PC-9 (cell line): ENCODE measurements at places on chromosomes 3 and 15. TPM values are rescaled to one million over a fixed set of nuclear protein-coding genes. Genes with fewer than 3 reads are reported as not detected.

- no peaks in the 10 kb centered on the region for H3K27me3 ChIP-seq
- H3K4me3 ChIP-seq, result no peak overlapping the region
Observed at GRCh38 chr3:178875836-178876235, 195.8 kb downstream of the ZMAT3 start.

- no peaks in the 10 kb centered on the region for H3K4me1 ChIP-seq
- H3K36me3 ChIP-seq, result no peaks in the 10 kb centered on the region
Observed at GRCh38 chr15:37824717-37825382, 109.6 kb upstream of the TMCO5A start.

DNA sequence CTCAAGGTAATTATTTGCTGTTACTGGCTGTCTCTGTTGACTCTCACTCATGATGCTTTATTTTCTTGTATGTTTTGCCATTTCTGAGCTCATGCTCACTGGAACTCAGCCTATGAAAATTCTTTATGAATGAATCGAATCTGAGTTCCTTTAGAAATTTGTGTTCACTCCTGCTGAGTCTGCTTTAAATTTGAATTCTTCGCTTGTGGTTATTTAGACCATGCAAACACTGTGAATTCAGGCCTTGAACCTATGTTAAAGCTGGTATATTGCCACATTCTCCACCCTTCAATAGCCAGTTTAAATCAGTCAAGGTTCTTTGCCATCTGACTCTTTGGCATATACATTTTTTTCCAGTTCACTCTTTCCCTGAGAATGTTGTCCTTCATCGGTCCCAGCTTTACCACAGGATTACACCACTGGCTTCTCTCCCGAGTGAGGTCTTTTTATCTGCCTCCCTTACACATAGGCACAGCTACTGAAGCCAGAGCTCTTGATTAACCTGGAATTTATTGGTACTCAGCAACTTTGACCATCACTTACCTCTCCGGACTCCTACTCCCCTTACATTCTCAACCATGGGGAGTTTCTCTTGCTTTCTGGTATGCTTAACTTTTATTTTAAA, 400.6 kb downstream of the VPS13C start:
- no peaks in the 10 kb centered on the region for H3K4me1 ChIP-seq
- H3K27ac ChIP-seq, result no peak overlapping the region
- DNase-seq, result no peak
- no peak overlapping the region for H3K4me3 ChIP-seq

DNA sequence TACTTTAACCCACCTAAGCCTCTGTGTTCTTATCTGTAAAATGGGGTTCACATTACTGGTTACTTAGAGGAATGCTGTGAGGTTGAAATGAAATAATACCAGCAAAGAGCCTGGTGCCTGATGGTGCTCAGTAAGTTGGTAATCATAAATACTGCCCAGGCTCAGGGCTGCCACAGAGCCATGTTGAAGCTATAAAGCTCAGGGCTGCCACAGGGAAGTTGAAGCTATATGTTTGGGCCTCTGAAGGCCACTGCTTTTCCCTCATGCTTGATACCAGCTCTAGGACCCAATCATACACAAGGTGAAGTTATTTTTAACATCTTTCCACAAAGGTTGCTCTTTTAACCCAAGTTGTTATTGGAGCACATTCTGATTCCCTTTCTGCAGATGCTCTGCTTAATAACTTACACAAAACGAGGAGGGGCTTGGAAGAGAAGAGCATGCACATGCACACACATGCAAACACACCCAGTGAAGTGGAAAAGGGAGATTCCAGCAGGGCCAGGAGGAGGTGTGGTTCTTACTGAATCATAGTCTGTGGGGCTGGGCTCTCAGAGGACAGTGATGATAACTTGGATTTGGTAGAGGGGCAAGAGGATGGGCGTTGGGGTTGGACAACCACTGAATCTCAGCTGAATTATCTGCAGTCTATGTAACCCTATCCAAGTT, 17.4 kb downstream of the PARP14 start:
- H3K4me1 ChIP-seq, result no peaks in the 10 kb centered on the region
- DNase-seq, result no peak
- H3K4me3 ChIP-seq, result no peak overlapping the region
- no peaks in the 10 kb centered on the region for H3K27me3 ChIP-seq
- H3K27ac ChIP-seq, result no peak overlapping the region
- no peaks in the 10 kb centered on the region for H3K36me3 ChIP-seq

- peaks cover 67% of the 10 kb centered on the region for H3K4me1 ChIP-seq
- DNase-seq, result no peak
- peaks cover 32% of the 10 kb centered on the region for H3K36me3 ChIP-seq
- no peaks in the 10 kb centered on the region for H3K27me3 ChIP-seq
- H3K27ac ChIP-seq, result peak overlapping the region; percentile 100
Observed at GRCh38 chr15:67108122-67108961, 42.9 kb downstream of the SMAD3 start.

- no peaks in the 10 kb centered on the region for H3K36me3 ChIP-seq
- H3K27ac ChIP-seq, result no peak overlapping the region
- no peaks in the 10 kb centered on the region for H3K4me1 ChIP-seq
- DNase-seq, result no peak
- H3K27me3 ChIP-seq, result no peaks in the 10 kb centered on the region
- no peak overlapping the region for H3K4me3 ChIP-seq
Observed at GRCh38 chr3:147832611-147833010, 423.4 kb downstream of the ZIC1 start.

- no peaks in the 10 kb centered on the region for H3K36me3 ChIP-seq
- peaks cover 14% of the 10 kb centered on the region; the same call in 1 of the 2 replicates for H3K27me3 ChIP-seq
- H3K4me1 ChIP-seq, result no peaks in the 10 kb centered on the region
- no peak overlapping the region for H3K27ac ChIP-seq
- H3K4me3 ChIP-seq, result no peak overlapping the region
Observed at GRCh38 chr3:125958511-125959316, 10.3 kb upstream of the ROPN1B start.

- no peaks in the 10 kb centered on the region for H3K27me3 ChIP-seq
- H3K36me3 ChIP-seq, result no peaks in the 10 kb centered on the region
- DNase-seq, result no peak
- no peak overlapping the region for H3K4me3 ChIP-seq
- H3K4me1 ChIP-seq, result no peaks in the 10 kb centered on the region
Observed at GRCh38 chr3:181999314-181999713, 287.6 kb downstream of the SOX2 start.

- DNase-seq, result no peak
- no peaks in the 10 kb centered on the region for H3K4me1 ChIP-seq
- no peak overlapping the region for H3K4me3 ChIP-seq
- H3K36me3 ChIP-seq, result peaks cover 9% of the 10 kb centered on the region; the same call in 1 of the 2 replicates
- no peak overlapping the region for H3K27ac ChIP-seq
Observed at GRCh38 chr3:113450911-113451310, 9.6 kb upstream of the CFAP44 start.

DNA sequence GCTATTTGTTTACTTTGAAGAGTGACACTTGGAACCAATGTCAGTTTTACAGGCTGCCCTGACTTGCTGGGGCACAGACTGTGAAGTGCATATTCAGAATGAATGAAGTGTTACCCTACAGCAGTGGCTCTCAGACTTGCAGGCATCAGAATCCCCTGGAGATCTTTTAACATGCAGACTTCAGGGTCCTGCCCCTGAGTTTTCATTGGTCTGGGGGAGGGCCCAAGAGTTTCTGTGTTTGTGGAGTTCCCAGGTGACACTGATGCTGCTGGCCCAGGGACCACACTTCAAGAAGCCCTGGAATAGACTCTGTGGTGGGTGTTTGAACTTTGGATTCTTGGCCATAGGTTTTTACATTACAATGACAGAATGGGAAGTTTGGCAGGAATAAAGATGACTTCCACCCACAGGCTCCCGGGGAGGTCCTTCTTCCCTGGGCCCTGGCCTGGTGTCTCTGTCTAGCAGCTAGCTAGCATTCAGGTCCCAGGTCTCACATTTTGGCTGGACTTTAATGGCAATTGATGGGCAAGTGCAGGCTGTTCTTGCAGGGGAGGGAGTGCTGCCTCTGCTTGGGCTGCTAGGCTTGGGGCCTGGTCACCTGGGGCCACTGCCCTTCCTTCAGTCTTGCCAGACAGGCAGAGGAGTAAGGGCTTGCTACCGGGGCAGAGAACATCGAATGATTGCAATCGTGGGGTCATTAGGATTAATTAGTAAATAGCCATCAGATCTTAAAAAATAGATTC, 149.0 kb downstream of the APBA2 start:
- no peak overlapping the region for H3K4me3 ChIP-seq
- no peak overlapping the region for H3K27ac ChIP-seq
- peaks cover 9% of the 10 kb centered on the region for H3K27me3 ChIP-seq
- H3K36me3 ChIP-seq, result no peaks in the 10 kb centered on the region
- no peaks in the 10 kb centered on the region for H3K4me1 ChIP-seq
- DNase-seq, result no peak

- DNase-seq, result no peak
- no peak overlapping the region for H3K4me3 ChIP-seq
- no peaks in the 10 kb centered on the region for H3K27me3 ChIP-seq
- H3K4me1 ChIP-seq, result peaks cover 20% of the 10 kb centered on the region
Observed at GRCh38 chr3:15978801-15979200, 181.0 kb upstream of the ANKRD28 start.

- H3K4me1 ChIP-seq, result no peaks in the 10 kb centered on the region
- no peaks in the 10 kb centered on the region for H3K27me3 ChIP-seq
- no peak for DNase-seq
- H3K4me3 ChIP-seq, result no peak overlapping the region
- no peaks in the 10 kb centered on the region for H3K36me3 ChIP-seq
Observed at GRCh38 chr3:192215-192929, 4.2 kb upstream of the CHL1 start.

DNA sequence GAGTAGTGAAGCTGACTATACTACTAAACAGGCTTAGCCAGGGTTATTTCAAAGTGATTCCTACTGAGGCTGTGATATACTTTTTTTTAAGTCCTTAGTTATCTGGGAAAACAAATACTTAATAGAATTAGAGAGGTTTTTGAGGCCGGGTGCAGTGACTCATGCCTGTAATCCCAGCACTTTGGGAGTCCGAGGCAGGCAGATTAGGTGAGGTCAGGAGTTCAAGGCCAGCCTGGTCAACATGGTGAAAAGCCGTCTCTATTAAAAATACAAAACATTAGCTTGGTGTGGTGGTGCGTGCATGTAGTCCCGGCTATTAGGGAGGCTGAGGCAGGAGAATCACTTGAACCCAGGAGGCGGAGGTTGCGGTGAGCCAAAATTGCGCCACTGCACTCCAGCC, 34.2 kb downstream of the PRTG start:
- H3K27me3 ChIP-seq, result no peaks in the 10 kb centered on the region
- H3K27ac ChIP-seq, result no peak overlapping the region
- no peaks in the 10 kb centered on the region for H3K36me3 ChIP-seq
- no peak overlapping the region for H3K4me3 ChIP-seq

DNA sequence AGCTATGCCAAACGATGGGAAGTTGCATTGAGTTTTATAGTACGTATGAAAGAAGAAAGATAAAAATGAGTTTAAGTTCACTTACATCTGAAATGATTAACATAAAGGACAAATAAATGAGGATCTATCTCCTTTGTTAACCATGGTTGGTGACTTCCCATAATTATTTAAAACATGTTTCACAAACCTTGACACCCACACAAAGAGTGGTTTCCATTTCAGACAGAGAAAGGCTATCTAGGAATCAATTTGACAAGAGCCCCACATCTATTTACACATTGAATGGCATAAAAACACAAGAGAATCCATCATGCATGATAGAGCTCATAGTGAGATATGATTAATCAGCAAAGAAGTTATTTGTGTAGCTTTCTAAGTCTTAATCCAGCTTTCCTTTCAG, 14.2 kb upstream of the MTMR10 start:
- no peaks in the 10 kb centered on the region for H3K36me3 ChIP-seq
- H3K27ac ChIP-seq, result no peak overlapping the region
- no peak overlapping the region for H3K4me3 ChIP-seq
- H3K4me1 ChIP-seq, result no peaks in the 10 kb centered on the region
- DNase-seq, result no peak
- peaks cover 63% of the 10 kb centered on the region for H3K27me3 ChIP-seq

- no peaks in the 10 kb centered on the region for H3K36me3 ChIP-seq
- no peaks in the 10 kb centered on the region for H3K27me3 ChIP-seq
- H3K27ac ChIP-seq, result no peak overlapping the region
- H3K4me1 ChIP-seq, result no peaks in the 10 kb centered on the region
- H3K4me3 ChIP-seq, result no peak overlapping the region
Observed at GRCh38 chr15:89972085-89972484, 29.0 kb upstream of the ZNF710 start.

- DNase-seq, result no peak
- H3K4me3 ChIP-seq, result no peak overlapping the region
- peaks cover 43% of the 10 kb centered on the region for H3K4me1 ChIP-seq
Observed at GRCh38 chr15:80599359-80599758, 95.8 kb upstream of the ABHD17C start.

- no peaks in the 10 kb centered on the region for H3K27me3 ChIP-seq
- H3K4me1 ChIP-seq, result 0 out of 2 replicates have a peak, but pooled peaks cover 7% of the 10 kb centered on the region
- H3K4me3 ChIP-seq, result no peak overlapping the region
- no peaks in the 10 kb centered on the region for H3K36me3 ChIP-seq
Observed at GRCh38 chr3:165751637-165752036, 85.6 kb downstream of the BCHE start.

DNA sequence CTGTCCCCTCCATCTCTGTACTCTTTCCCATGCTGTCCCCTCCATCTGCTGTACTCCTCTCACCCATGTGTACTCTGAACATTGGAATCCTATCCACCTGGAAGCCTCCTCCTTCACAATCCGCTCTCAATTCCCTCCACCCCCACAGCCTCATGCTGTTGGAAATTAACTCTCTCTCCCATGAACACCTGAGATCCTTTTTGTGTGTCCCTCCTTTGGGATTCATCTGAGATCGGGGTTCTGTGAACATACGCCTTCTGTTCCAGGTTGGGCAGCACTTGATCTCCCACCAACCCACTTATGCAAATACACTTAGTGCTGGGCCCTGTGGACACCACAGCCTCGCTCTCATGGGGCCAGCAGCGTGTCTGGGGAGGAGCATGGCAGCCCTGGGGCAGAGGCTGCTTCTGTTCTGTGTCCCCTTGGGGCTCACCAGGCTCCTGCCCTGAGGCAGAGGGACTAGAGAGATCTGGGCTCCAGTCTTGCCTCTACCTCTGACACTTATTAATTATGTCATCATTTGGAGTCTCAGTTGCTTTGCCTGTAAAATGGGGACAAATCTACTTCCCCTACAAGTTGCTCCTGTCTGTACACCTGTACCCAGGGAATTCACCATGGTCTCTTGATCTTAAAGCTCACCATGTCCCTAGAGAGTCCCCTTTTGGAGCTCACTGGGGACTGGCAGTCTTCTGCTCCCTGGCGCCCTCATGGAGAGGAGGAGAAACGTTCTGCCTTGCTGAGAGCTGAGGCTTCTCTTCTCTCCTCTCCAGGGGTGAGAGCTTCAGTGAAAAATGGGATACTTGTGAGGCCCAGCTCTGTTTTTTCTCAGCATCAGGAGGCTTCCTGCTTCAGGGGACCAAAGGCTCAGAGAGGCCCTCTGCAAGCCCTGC, 42.7 kb downstream of the ITGA11 start:
- 0 out of 2 replicates have a peak, but pooled peaks cover 14% of the 10 kb centered on the region for H3K4me1 ChIP-seq
- H3K4me3 ChIP-seq, result no peak overlapping the region
- no peak for DNase-seq
- H3K27me3 ChIP-seq, result no peaks in the 10 kb centered on the region
- H3K36me3 ChIP-seq, result no peaks in the 10 kb centered on the region
- H3K27ac ChIP-seq, result no peak overlapping the region

- DNase-seq, result no peak
- no peak overlapping the region for H3K27ac ChIP-seq
- H3K36me3 ChIP-seq, result no peaks in the 10 kb centered on the region
Observed at GRCh38 chr3:173796890-173797289, 399.3 kb downstream of the NLGN1 start.

The NXPE3 gene
- total RNA-seq, result 12.0 and 12.8 TPM in 2 replicates

The GPR149 gene
- not detected in 2 replicates for total RNA-seq

The SQOR gene
- 40.9 and 42.2 TPM in 2 replicates for total RNA-seq

The SNTN gene
- total RNA-seq, result not detected in 2 replicates

The MUSTN1 gene
- 1.8 TPM in 1 of 2 replicates, not detected in the other for total RNA-seq

The CCDC9B gene
- total RNA-seq, result 141 and 168 TPM in 2 replicates

The GP9 gene
- not detected in 2 replicates for total RNA-seq

The HTR3E gene
- total RNA-seq, result not detected in 2 replicates

The RPUSD2 gene
- 14.0 and 17.1 TPM in 2 replicates for total RNA-seq
